ENCODE measurements at places on chromosomes 7 and 10.

GRCh38 chr10:54702583-54703485 is 98.2 kb downstream of the PCDH15 start:
- no peak for DNase-seq

- no peak for DNase-seq
Observed at GRCh38 chr7:155003092-155003375, at the start of gene PAXIP1. Gene PAXIP1, minus strand, starts transcription at chr7:155003124. Its CDS starts 195 bp downstream, at chr7:155002929.

GRCh38 chr7:28301148-28301641 is 111.1 kb upstream of the CREB5 start:
- no peak for DNase-seq

DNA sequence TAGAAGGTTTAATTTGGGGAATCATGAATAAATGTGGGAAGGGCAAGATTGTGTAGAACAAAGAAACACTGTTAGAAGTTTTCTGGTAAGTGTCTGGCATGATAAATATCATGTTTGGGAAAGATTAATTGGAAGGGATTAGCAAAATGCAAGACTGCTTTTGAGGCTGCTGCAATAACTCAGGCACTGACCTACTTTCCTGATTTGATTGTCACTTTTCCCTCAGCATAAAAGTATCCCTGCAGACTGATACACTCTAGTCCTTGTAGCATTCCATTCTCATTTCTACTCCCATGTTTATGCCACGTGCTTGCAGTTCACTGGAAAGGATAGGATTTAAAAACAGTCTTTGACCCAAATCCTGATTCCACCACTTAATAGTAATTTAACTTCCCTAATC is 303.3 kb upstream of the SEMA3A start:
- no peak for DNase-seq

DNA sequence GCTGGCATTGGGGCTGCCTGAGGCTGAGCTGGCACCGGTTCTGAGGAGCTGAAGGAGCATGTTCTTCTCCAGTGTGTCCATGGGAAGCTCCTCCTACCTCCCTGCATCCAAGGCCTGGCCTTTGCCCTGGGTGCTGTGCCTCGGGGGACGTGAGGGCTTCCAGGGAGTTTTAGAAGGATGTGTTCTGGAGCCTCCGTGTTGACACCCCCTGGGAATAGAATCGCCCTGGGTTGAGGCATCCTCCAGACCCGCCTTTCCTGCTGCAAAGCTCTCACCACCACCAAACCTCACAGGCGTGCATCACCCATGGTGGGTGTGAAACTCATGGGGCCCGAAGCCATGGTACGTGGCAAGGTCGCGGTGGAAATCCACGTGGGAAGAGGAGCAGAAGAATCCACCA is 95.4 kb downstream of the DYNC2I1 start:
- no peak for DNase-seq

GRCh38 chr7:105640956-105641810 is 59.9 kb upstream of the EFCAB10 start:
- no peak for DNase-seq

All from HFF-Myc (cell line).